Stimulated activated naive B cell treated with anti-CD40 and anti-IgM and Interleukin-4, amounts not matched to agents 10 μg/mL and 1 μg/mL and 100 μg/mL, for 72 hours (primary cell): ENCODE measurements at places on chromosomes 7 and 10.

GRCh38 chr10:124223711-124224085, 130.3 kb upstream of the CHST15 start:
- no peak for DNase-seq

DNA sequence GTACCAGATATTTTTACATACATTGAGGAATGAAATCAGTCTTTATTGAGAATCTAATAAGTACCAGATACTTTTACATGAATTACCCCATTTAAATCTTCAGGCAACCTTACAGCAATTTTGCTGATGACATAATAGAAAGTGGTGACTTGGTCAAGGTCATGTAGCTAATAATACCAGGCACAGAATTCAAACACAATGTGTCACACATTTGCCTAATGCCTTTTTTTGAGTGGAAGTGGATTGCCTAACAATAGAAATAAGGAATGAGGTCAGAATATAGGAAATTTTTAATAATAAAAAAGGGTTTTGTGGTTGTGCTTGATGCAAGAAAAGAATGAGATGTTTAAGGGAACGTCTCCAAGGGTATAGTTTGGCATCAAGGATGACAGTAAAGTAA, 466.6 kb upstream of the IGFBP3 start:
- no peak for DNase-seq

DNA sequence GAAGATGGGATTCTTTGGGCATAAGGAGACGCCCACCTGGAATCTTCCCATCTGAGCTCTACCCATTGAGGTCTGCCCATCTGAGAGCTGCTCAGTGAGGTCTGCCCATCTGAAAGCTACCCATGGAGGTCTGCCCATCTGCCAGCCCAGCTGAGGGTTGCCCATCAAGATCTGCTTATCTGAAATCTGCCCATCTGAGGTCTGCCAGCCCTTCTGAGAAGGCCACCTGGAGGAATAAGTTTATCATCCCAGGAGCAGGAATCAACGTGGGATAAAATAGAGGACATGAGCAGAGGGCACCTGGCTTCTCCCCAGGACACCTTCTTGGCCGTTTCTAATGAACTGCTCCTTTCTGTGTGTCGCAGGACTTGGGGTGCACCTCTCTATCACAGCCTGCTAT, 35.3 kb upstream of the PDZD8 start:
- DNase-seq, result no peak

DNA sequence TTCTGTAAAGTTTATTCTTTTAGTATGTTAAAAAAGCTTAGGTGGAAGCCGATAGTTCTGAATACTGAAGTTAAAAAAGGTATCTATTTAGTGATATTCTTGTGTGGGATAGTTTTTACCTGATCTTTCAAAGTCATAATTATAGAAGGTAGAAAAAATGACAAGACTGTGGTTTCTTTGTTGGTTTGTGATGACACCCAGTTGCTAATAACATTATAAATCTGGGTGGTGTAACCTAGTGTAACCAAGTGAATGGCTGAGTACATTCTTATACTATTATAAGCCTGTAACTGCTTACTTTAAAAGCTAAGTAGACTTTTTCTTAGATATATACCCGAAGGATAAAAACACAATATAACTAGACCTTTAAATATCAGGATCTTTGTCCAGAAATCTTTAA, 2.3 kb downstream of the CDK13 start:
- DNase-seq, result no peak

DNA sequence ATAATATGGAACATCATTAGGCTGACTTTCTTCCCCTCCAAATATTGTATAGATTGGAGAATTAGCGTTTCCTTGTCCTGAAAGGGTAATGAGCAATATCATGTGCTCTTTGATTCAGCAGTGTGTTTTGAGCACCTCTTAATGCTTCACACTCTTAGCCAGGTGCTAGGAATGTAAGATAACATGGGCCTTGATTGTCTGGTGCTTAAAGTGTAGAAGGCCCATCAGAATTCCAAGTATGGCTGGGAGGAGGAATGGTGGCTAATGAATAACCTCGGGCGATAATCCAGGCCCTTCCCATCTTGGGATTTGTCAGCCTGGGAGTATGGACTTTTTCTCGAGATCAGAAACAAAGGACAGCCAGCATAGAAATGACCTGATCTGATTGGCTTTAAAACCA, 8.6 kb downstream of the TSPAN13 start:
- DNase-seq, result no peak

- no peak for DNase-seq
Observed at GRCh38 chr7:66522518-66522917, 106.2 kb upstream of the KCTD7 start.

- DNase-seq, result no peak
Observed at GRCh38 chr10:113519681-113520115, 33.2 kb upstream of the HABP2 start.

DNA sequence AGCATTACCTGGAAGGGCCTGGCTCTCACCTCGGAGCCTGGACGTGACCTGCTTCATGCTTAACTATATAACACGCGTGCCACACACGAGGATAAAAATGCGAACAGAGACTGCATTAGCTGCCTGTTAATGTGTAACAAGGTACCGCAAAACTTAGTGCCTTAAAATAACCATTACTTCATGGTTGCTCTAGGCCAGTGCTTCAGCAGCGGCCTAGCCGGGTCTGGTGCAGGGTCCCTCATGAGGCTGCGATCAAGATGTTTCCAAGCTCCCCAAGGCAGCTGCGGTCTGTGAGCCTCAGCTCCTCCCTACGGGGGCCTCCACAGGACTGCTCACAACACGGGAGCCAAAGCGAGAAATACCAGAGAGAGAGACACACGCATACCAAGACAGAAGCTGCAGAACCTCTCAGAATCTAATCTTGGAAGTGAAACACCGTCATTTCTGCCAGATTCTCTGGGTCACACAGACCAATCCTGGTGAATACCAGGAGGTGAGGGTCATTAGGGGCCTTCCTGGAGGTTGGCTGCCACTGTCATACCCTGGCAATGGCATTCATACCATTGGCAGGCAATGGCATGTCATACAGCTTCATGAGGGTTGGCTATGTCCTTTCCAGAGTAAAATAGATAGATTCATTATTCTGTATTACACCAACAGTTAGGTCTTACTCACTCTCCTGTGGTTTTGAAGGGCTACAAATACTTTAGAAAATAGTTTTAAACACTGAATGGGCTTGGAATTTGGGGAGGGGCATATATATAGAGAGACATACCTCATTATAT, 94.5 kb downstream of the HIPK2 start:
- DNase-seq, result no peak

DNA sequence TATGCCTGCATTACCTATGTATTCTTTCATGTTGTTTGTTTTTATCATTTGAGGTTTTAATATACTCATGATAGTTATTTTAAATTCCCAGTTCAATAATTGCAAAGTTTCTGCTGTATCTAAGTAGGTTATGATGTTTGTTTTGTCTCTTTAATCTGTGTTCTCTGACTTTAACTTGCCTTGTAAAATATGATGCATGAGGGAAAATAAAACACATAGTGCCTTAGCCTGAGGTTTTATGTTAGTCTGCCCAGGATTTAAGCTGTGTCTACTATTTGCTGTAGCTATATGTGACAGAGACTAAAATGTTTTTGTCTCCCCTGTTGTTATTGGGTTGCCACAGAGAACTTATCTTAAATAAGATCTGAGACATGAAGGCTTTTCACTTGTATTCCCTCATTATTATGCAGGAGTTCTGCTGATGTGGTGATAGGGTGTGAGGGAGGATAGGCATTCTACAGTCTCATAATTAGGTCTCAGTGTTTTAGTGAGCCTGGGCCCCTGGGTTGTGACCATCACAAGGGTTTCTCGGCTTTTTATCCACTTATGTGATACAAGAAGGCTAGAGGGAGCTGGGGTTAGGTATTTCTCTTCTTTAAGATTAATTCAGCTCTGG, 582.5 kb downstream of the CNTNAP2 start:
- DNase-seq, result no peak

GRCh38 chr7:24963218-24963617, 16.8 kb downstream of the OSBPL3 start:
- DNase-seq, result peak; percentile 84

DNA sequence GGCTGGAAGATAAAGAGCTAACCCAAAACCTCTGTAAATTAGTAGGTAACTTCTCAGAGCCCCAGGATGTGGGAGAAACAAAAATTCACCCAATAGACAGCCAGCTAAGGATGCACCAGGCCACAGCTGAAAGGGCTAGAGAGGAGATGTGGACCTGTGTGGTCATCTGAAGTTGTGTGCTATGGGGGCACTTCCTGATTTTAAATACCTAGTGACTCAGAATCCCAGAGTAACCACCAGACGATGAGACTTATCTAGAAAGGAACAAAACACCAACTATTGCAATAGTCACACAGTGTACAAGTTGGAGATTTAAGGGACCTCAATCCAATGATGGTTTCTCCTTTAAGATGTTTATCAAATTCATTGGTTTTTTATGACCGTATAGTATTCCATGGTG, 408.3 kb upstream of the ANKRD30A start:
- no peak for DNase-seq

DNA sequence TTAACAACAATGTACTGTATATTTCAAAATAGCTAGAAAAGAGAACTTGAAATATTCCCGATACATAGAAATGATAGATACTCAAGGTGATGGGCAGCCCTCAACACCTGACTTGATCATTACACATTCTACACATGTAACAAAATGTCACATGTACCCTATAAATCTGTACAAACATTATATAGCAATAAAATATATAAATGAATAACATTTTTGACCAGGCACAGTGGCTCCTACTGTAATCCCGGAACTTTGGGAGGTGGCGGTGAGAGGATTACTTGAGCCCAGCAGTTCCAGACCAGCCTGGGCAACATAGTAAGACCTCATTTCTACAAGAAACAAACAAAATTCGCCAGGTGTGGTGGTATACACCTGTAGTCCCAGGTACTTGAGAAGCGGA, 659.5 kb upstream of the NRP1 start:
- DNase-seq, result no peak

DNA sequence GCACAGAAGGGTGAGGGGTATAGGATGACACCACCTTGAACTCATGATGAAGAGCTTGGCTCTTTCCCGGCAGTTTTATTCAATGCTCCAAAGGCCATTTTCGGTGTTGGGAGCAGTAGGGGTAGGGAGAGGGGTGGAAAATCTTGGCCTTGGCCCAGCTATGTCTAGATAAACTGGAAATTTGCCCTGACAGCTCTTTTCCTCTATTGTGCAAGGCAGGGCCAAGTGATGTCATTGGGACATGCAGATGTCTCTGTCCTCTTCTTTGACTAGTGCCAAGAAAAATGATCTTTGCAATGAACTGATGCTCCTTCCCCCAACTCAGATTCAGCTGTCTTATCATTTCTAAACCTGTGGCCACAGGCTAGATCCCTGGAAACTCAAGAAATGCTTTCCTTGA, 27.7 kb upstream of the PRKCQ start:
- DNase-seq, result no peak

DNA sequence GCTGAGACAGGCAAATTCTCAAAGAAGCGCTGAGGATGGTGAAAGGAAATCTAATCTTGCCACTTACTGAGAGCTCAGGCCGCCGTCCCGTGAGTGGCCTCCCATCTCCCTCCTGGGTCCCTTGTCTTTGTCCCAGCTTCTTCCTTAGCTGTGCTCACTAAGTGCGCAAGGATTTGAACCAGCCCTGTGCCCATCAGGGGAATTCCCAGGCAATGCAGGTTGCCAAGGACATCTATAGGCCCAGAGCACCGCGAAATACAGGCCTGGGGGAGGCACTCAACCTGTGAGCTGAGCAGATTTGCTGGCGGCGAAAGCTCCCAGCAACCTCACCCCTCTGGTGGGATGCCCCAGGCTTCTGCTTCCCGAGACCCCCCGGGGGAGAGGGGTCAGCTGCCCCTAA, 64.8 kb downstream of the OAT start:
- DNase-seq, result no peak

DNA sequence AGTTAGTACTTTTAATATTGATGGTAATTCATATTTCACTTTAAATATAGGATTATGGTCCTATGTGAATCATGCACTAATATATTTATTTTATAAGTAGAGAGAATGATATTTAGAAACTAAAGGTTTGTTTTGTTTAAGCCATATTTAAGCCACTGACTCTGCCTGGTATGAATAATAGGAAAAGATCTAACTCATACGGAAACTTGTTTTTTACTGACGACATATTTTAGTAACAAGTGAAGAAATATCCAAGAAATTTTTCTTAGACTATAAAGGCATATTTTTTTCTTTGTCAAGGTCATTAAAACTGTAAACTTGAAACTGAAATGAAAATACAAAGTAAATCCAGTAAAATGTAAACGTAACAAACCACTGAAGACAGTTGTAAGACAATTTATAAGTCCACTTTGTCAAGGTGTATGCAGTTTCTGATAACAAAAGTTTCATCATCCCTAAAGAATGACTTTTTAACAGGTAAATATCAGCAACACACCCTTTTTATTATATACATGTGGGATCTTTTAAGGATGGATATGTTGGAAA, 147.1 kb downstream of the PHF14 start:
- no peak for DNase-seq

GRCh38 chr10:76329891-76330575, 898.6 kb downstream of the LRMDA start:
- DNase-seq, result no peak

DNA sequence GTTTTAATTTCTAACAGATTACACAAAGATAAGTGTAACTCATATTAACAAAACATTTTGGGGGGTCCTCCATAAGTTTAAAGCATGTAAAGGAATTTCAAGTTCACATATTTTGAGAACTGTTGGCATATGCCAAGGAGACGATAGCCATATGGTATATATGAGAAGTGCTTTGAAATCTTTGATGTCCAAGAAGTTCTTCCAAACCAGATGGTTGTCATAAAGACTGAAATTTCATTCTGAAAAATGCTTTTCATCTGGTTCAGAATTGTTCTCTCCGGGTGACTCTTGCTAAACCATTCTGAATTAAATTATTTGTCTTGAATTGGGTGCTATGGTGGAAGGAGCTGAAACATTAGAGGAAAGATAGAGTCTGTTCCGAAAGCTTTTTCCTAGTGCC, 513.0 kb upstream of the AKR1E2 start:
- DNase-seq, result no peak

- no peak for DNase-seq
Observed at GRCh38 chr7:149462101-149462520, 1.2 kb upstream of the ZNF777 start.

- DNase-seq, result no peak
Observed at GRCh38 chr10:46019569-46020343, 10.7 kb downstream of the NCOA4 start.
